Activated CD8-positive, alpha-beta memory T cell treated with anti-CD3 and anti-CD28 coated beads for 4 hours (primary cell): ENCODE measurements at places on chromosomes 6 and 20.

GRCh38 chr20:5510446-5510845 lies 193.7 kb upstream of the PROKR2 start:
- no peak for DNase-seq

DNA sequence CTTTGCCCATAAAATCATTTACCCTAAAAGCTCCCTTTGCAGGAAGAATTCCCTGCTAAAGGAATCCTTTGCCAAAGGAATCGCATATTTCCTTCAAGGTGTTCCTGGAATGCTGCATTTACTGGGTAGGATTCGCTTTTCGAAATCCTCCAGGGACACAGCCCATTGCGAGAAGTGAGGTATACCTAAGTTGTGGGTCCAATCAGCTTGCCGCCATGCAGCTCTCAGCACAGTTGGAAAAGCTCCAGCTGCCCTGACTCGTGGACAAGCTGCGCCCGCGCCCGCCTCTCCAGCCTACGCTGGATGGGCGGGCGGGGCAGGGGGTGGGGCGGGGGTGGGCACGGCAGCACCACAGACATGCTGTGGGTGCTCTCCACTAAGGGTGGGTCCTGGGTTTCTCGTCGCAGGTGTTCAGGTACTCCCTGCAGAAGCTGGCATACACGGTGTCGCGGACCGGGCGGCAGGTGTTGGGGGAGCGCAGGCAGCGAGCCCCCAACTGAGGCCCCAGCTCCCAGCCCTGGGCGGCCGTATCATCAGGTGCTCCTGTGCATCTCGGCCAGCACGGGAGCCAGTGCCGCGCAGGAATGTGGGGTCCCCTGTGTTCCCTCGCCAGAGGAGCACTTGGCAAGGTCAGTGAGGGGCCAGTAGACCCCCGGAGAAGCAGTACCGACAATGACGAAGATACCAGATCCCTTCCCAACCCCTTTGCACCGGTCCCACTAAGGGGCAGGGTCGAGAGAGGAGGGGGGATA lies 1.4 kb downstream of the NNAT start:
- DNase-seq, result no peak

DNA sequence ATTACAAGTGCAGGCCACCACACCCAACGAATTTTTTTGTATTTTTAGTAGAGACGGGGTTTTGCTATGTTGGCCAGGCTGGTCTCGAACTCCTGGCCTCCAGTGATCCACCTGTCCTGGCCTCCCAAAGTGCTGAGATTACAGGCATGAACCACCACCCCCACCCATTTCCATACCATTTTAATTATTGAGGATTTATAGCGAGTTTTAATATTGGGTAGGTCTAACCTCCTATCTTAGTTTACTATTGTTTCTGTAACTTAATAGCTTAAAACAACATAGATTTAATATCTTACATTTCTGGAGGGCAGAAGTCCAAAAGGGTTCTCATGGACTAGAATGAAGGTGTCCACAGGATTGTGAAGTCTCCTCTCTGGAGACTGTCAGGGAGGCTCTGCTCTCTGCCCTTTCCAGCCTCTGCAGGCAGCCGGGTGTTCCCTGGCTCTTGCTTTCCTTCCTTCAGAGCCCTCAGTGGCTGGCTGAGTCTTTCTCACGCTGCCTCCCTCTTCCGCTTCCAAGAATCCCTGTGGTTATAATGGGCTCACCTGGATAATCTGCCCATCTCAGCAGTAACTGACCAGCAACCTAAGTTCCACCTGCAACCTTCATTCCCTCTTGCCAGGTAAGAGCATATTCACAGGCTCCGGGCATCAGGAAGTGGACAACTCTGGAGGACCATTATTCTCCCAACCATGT lies 18.6 kb upstream of the BCAS4 start:
- no peak for DNase-seq

- DNase-seq, result no peak
Measured at GRCh38 chr6:37287519-37288157, 29.7 kb upstream of the TMEM217 start.

DNA sequence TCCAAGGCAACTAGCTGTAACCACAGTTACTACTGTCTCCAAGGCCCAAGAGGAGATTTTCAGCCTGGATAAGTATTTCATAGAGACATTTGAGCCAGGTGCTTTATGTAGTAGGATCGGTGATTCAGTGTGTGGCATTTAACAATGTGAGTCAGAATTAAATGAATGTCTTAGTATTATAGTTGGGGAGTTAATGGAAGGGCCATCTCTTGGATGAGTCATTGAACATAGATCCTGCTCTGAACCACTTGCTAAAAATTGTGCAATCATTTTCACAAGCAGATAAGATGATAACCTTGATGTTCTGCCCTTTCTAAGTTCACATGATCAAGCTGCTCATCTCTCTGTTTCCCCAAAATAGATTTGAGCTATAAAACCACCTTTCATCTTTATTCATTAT lies 668.9 kb upstream of the CITED2 start:
- DNase-seq, result no peak

DNA sequence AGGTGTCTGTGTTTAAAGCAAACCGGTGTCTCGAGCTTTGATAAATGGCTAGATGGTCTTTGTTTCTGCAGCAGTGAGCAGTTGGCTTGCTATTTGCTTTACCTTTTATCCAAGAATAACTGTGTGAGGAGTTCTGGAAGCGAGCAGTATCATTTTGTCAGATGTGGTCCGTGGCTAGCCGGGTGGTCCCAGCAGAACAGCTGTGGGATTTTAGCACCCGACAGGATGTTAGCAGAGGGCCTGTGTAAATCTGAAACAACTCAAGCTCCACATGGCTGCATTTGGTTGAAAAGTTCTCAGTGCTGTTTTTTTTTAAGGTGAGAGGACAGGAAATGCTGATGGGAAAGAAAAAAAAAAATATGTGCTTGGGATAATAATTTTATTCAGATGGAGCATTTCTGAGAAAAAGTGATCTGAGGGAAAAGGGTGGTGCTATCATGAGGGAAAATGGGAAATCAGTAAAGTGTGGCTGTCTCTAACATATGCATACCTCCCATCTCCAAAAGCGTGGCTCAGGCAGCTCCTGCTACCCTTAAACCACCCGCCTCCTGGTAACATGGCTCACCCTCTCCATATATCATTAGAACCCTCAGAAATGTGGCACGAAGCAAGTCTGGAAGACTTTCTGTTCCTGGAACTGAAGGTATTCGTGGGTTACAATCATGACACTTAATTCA lies 215.4 kb downstream of the TSHZ2 start:
- no peak for DNase-seq

- DNase-seq, result no peak
Measured at GRCh38 chr6:95431637-95432228, 145.6 kb upstream of the MANEA start.
